ENCODE measurements at places on chromosomes 2 and 18. TPM values are rescaled to one million over a fixed set of nuclear protein-coding genes. Genes with fewer than 3 reads are reported as not detected.
A peak's percentile ranks its signal among the peaks of the same experiment; 100 is the strongest.

Gene PARD3B
- 8.0 TPM for total RNA-seq

DNA sequence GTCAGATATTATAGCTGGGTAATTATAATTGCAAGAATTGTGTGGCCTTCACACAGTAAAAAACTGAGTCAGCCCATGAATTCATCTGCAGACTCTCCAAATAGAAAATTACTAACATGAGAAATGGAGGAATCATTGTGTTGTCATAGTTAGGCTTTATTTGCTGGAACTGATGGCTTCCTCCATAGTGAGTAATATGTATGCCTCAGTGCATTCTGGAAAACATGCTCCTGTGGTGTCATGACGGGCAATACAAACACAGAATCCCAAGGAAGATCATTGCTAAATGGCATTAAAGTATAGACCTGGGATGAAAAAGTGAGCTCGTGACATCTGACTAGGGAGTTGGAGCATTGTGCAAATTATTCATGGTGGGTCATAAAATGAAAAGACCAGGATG, 23.6 kb upstream of the NMS start:
- H3K36me3 ChIP-seq = no peaks in the 10 kb centered on the region
- no peak for DNase-seq
- no peaks in the 10 kb centered on the region for H3K27me3 ChIP-seq
- no peak overlapping the region for H3K27ac ChIP-seq
- no peaks in the 10 kb centered on the region for H3K4me1 ChIP-seq

Gene SCN2A
- total RNA-seq = not detected

Gene HOXD12
- total RNA-seq = not detected

DNA sequence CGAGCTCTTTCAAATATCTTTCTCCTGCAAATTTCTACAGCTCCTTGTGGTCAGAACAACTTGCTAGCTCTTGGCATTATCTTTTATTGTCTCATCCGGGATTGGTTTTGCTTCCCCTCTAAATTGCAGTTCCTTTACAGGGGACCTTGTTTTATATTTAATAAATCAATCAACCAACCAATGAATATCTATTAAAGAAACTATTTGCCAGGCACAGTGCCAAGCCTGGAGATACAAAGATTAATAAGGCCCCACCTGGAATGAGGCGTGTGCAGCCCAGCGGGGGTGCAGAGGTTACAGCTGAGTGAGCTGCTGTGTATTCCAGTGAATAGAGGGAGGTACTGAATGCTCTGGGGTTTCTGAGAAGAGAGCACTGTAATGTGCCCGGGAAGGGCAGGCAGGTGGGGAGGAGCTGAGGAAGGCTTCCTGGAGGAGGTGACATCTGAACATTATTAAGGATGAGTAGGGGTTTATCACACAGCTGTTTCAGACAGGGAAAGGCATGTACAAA, 51.8 kb downstream of the LIPG start:
- H3K4me3 ChIP-seq = no peak overlapping the region
- H3K4me1 ChIP-seq = no peaks in the 10 kb centered on the region
- no peaks in the 10 kb centered on the region for H3K36me3 ChIP-seq
- no peaks in the 10 kb centered on the region for H3K27me3 ChIP-seq
- DNase-seq = no peak
- H3K27ac ChIP-seq = no peak overlapping the region

Gene UGT1A4
- total RNA-seq = 1,011 TPM

Gene IL36A
- not detected for total RNA-seq

Gene RGPD8
- 6.6 TPM for total RNA-seq

GRCh38 chr2:104572834-104573233, 281.1 kb upstream of the POU3F3 start:
- H3K4me3 ChIP-seq = no peak overlapping the region
- DNase-seq = no peak
- H3K36me3 ChIP-seq = no peaks in the 10 kb centered on the region

Gene TUBA4B
- 0.71 TPM for total RNA-seq

GRCh38 chr18:52844323-52844722, 504.3 kb downstream of the DCC start:
- no peak overlapping the region for H3K27ac ChIP-seq
- H3K36me3 ChIP-seq = no peaks in the 10 kb centered on the region
- DNase-seq = no peak

GRCh38 chr2:164143183-164143930, 407.5 kb upstream of the FIGN start:
- no peaks in the 10 kb centered on the region for H3K36me3 ChIP-seq
- no peaks in the 10 kb centered on the region for H3K4me1 ChIP-seq
- no peak for DNase-seq
- H3K27ac ChIP-seq = no peak overlapping the region
- no peak overlapping the region for H3K4me3 ChIP-seq

DNA sequence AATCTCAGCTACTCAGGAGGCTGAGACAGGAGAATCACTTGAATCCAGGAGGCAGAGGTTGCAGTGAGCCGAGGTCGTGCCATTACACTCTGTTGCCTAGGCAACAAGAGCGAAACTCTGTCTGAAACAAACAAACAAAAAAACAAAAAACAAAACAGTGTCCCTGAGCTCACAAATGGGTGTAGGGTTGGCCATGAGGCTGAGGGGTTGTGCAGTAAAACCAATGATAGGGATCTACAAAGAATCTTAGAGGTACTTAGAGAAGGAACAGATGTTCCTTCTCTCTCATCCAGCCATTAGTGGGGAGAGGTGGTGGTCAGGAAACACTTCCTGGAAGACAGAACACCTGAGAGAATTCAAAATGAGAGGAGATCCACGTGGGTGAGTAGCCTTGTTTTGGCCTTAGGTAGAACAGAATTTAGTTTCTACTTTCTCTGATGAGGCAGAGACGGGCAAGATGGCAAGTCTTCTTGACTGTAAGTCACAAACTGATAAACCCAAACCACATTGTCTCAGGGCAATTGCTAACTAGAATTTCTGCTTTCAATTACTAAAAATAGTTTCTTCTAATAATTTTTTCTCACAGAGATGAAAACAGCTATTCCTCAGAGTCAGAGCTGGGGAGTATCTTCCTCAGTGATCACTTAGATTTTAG, 61.5 kb upstream of the PPM1B start:
- no peaks in the 10 kb centered on the region for H3K36me3 ChIP-seq
- H3K27me3 ChIP-seq = no peaks in the 10 kb centered on the region
- H3K27ac ChIP-seq = no peak overlapping the region
- H3K4me1 ChIP-seq = no peaks in the 10 kb centered on the region
- no peak for DNase-seq
- H3K4me3 ChIP-seq = no peak overlapping the region

GRCh38 chr2:120343433-120344105, 2.4 kb upstream of the INHBB start:
- H3K4me1 ChIP-seq = peaks cover 16% of the 10 kb centered on the region
- H3K27ac ChIP-seq = peak overlapping the region; percentile 88
- no peaks in the 10 kb centered on the region for H3K27me3 ChIP-seq
- peak overlapping the region; percentile 58 for H3K4me3 ChIP-seq

Gene SCN3A
- total RNA-seq = 0.02 TPM

Gene PSTPIP2
- total RNA-seq = 6.0 TPM

DNA sequence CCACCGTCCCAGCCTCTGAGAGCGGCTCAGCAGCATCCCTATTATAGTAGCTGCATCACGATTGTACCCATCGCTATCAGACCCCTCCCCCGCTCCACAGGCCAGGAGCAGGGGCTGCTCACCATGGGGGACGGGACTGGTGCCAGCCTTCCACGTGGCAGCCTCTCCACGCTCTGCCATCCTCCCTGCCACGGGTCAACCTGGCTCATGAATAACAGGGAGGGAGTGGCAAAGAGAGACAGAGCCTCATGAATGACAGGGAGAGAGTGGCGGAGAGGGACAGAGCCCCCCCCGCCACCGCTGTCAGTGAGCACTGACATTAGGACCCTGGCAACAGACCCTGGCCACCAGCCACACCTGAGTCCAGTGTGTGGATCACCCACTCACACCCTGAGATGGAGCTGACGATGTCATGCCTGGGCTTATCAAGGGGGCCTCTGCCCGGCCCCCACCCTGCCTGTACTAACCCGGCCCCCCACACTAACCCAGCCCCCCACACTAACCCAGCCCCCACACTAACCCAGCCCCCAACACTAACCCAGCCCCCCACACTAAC, 16.9 kb downstream of the CROCC2 start:
- peak; percentile 38 for DNase-seq
- H3K4me1 ChIP-seq = no peaks in the 10 kb centered on the region
- no peaks in the 10 kb centered on the region for H3K27me3 ChIP-seq

- no peak overlapping the region for H3K4me3 ChIP-seq
- no peaks in the 10 kb centered on the region for H3K27me3 ChIP-seq
- H3K36me3 ChIP-seq = no peaks in the 10 kb centered on the region
Measured at GRCh38 chr2:98518101-98518500, 73.4 kb downstream of the INPP4A start.

Gene CNGA3
- not detected for total RNA-seq

DNA sequence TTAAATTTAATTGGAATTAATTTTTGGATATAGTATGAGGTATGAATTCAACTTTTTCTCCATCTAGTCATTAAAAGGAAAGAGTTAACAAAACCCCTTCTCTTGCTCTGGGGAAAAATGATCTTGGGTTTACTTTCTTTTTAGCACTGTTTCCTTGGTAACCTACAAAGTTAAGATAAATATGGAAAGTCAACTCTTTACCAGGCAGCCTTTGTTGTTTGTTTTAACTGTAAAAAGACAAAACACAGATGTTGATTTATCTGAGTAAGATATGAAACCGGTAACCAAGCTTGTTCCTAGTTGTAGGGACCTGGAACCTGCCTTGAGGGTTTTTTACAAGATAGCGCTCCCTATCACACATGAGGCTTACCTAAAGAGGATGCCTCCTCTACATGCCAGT, 10.1 kb upstream of the SANBR start:
- no peaks in the 10 kb centered on the region for H3K4me1 ChIP-seq
- DNase-seq = no peak
- no peak overlapping the region for H3K27ac ChIP-seq
- peaks cover 29% of the 10 kb centered on the region for H3K36me3 ChIP-seq
- H3K27me3 ChIP-seq = no peaks in the 10 kb centered on the region

Gene CHST9
- total RNA-seq = 11.2 TPM

- H3K4me1 ChIP-seq = no peaks in the 10 kb centered on the region
- no peak overlapping the region for H3K27ac ChIP-seq
- no peaks in the 10 kb centered on the region for H3K27me3 ChIP-seq
- H3K36me3 ChIP-seq = no peaks in the 10 kb centered on the region
- no peak for DNase-seq
- H3K4me3 ChIP-seq = no peak overlapping the region
Measured at GRCh38 chr2:142938240-142938639, 60.8 kb downstream of the KYNU start.

DNA sequence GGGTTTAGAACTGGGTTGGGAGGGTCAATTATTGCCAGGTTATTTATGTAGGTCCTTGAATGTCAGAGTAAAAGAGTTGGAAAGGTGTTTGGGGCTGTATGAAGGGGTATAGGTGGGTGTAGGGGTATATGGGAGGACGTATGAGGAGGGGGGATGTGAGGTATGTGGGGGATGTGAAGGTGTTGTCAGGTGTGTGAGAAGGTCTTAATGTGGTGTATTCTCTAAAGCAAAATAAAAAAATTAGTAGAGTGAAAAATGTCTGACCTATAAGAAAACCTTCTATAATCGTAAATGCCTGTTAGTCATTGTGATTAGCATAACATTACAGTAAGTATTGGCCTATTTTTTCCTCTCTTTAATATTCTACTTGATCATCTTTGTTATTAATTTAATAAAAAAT, 25.1 kb downstream of the ACVR2A start:
- H3K4me1 ChIP-seq = no peaks in the 10 kb centered on the region
- no peaks in the 10 kb centered on the region for H3K27me3 ChIP-seq
- H3K4me3 ChIP-seq = no peak overlapping the region
- no peak for DNase-seq

GRCh38 chr2:85926931-85927661, 38.3 kb upstream of the ST3GAL5 start:
- H3K4me1 ChIP-seq = peaks cover 37% of the 10 kb centered on the region
- DNase-seq = no peak
- H3K4me3 ChIP-seq = no peak overlapping the region
- H3K27ac ChIP-seq = no peak overlapping the region

DNA sequence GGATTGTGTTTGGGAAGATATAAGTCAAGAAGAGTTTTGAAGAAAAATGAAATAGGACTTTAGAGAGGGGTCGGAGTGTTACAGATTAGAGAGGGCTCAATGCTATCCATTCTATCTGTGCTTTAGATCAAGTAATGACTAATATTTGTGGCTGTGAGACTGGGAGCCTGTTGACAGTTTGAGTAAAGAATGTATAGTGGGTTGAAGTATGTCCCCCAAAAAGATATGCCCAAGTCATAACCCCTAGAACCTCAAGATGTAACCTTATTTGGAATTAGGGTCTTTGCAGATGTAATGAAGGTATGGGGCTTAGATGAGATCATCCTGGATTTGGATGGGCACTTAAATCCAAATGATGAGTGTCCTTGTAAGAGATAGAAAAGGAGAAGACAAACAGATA, 55.3 kb upstream of the SERPINE2 start:
- no peaks in the 10 kb centered on the region for H3K36me3 ChIP-seq
- no peaks in the 10 kb centered on the region for H3K27me3 ChIP-seq
- no peak overlapping the region for H3K27ac ChIP-seq

- H3K4me3 ChIP-seq = no peak overlapping the region
- no peaks in the 10 kb centered on the region for H3K4me1 ChIP-seq
- no peak overlapping the region for H3K27ac ChIP-seq
- no peaks in the 10 kb centered on the region for H3K27me3 ChIP-seq
- H3K36me3 ChIP-seq = no peaks in the 10 kb centered on the region
Measured at GRCh38 chr2:2456721-2457120, 125.6 kb upstream of the MYT1L start.

- peak overlapping the region; percentile 85 for H3K27ac ChIP-seq
- H3K4me1 ChIP-seq = peaks cover 6% of the 10 kb centered on the region
- H3K27me3 ChIP-seq = no peaks in the 10 kb centered on the region
- no peak for DNase-seq
Measured at GRCh38 chr2:112317303-112318158, 42.1 kb downstream of the ZC3H6 start.

GRCh38 chr2:160909781-160910242, 250.4 kb upstream of the TANK start:
- H3K27ac ChIP-seq = no peak overlapping the region
- no peak for DNase-seq
- no peak overlapping the region for H3K4me3 ChIP-seq
- H3K36me3 ChIP-seq = no peaks in the 10 kb centered on the region
- H3K4me1 ChIP-seq = no peaks in the 10 kb centered on the region

Gene FTCDNL1
- total RNA-seq = 6.2 TPM

GRCh38 chr2:195562570-195563566, 94.2 kb upstream of the SLC39A10 start:
- no peaks in the 10 kb centered on the region for H3K27me3 ChIP-seq
- H3K27ac ChIP-seq = no peak overlapping the region
- no peak overlapping the region for H3K4me3 ChIP-seq
- no peaks in the 10 kb centered on the region for H3K4me1 ChIP-seq

Gene CYTIP
- total RNA-seq = 2.3 TPM

GRCh38 chr2:86050301-86050700, 55.4 kb downstream of the POLR1A start:
- H3K27ac ChIP-seq = no peak overlapping the region
- DNase-seq = no peak
- H3K4me1 ChIP-seq = no peaks in the 10 kb centered on the region
- H3K27me3 ChIP-seq = no peaks in the 10 kb centered on the region
- no peak overlapping the region for H3K4me3 ChIP-seq
- H3K36me3 ChIP-seq = peaks cover 16% of the 10 kb centered on the region

- peaks cover 3% of the 10 kb centered on the region for H3K36me3 ChIP-seq
- DNase-seq = no peak
- H3K27ac ChIP-seq = no peak overlapping the region
- H3K4me1 ChIP-seq = no peaks in the 10 kb centered on the region
- no peaks in the 10 kb centered on the region for H3K27me3 ChIP-seq
- no peak overlapping the region for H3K4me3 ChIP-seq
Measured at GRCh38 chr2:97858442-97858841, 137.3 kb downstream of the TMEM131 start.

Gene COL4A3
- total RNA-seq = 0.32 TPM

Gene ALK
- not detected for total RNA-seq

Gene IL1A
- total RNA-seq = not detected

Gene ELOA2
- total RNA-seq = not detected
